ENCODE measurements at places on chromosomes 1 and 21.

DNA sequence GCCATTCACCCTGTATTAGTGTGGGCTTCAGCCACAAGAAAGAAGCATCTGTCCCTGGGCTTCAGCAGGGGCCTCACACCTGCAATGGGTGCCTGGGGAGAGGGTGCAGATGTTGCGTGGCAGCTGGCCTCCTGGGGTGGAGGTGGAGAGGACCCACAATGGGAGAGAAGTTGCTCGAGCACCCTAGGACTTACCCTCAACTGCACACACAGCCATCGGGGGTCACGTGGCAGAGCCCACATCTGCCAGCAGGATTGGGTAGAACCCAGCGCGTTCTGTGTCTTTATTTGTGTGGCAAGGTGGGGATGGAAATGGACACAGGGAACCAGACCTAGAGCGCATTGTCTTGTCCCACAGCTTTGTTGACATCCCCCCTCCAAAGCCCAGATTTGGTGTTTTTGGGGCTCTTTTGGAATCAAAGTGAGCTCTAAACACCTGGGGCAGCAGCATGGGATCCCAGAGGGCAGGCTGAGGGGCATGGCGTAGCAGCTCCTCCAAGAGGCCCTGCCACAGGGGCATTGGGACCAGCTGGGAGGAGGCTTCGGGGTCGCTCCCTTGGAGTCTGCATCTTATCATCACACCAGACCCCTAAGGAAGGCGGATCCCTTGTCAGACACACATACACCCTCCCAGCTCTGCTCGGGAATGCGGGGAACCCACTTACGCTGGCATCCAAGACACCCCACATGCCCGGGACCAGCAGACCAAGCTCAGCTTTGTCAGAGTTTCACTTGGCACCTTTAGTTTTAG lies 5.1 kb downstream of the ABCG1 start:
- DNase-seq = no peak

GRCh38 chr21:46117586-46118315 lies 19.8 kb downstream of the COL6A2 start:
- DNase-seq = no peak

- DNase-seq = no peak
Observed at GRCh38 chr21:34698270-34699015, 29.6 kb downstream of the CLIC6 start.

DNA sequence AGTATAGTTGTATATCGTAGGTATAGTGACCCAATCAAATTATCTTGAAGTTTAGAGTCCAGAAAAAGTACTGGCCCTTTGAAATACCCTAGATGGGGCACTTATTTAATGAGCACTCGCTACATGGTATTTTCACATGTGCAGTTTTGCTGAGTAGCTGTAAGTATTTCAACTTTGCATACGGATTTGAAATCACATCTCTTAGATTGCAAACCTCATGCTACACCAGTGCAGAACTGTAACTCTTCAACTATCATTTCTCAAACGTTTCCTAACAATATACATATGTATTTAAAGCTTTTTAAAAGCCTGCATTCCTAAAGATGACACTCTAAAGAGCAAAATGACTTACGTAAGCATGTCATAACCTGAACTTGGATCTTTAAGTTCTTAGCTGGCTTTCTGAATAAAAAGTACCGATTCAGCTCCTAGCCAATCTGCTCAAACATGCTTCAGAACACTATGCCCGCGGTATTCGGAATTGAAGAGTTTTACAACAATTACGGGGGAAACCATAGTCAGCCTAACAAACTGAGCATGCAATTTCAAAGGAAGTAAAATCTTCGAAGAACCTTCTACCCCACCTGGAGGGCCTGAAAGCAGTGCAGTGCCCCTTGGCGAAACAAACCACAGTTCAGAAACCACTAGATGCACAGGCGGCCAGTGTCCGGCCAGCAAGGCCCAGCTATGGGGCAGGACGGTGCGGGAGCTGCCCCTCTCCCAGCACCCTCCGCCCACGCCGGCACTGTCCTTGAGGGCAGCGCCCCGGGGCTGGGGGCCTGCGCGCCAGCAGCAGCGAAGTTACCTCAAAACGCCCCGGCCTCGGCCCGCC lies 863 bp downstream of the FH start:
- no peak for DNase-seq

DNA sequence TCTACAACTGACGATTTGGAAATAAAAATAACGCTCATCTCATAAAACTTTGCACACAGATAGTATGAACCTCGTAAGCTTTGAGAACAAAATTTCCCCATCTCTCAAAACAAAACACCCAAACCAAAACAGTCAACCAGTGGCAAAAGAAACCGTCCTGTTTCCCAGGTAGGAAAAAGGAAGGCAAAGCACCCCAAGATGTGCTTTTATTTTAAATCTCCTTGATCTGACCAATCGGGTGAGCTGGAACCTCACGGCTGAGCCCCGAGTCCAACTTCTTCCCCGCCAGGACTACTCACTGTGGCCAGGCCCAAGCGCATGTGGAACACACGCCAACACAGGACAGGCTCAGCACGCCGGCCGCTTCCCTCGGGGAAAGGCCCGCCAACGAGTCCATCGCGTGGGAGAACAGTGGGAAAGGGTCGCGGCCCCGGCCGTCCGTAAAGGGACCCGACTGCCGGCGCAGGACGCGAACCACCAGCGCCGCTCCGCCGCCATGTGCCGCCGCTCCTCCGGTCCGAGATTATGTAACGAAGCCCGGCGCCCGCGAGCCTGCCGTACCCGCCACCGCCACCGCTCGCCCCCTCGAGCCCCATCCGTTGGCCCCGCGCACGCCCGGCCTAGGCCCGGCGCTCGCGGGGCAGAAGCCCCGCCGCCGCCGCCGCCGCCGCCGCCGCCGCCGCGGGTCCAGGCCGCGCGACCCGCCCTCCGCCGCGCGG lies 759 bp downstream of the AHCTF1 start:
- peak; percentile 8 for DNase-seq

DNA sequence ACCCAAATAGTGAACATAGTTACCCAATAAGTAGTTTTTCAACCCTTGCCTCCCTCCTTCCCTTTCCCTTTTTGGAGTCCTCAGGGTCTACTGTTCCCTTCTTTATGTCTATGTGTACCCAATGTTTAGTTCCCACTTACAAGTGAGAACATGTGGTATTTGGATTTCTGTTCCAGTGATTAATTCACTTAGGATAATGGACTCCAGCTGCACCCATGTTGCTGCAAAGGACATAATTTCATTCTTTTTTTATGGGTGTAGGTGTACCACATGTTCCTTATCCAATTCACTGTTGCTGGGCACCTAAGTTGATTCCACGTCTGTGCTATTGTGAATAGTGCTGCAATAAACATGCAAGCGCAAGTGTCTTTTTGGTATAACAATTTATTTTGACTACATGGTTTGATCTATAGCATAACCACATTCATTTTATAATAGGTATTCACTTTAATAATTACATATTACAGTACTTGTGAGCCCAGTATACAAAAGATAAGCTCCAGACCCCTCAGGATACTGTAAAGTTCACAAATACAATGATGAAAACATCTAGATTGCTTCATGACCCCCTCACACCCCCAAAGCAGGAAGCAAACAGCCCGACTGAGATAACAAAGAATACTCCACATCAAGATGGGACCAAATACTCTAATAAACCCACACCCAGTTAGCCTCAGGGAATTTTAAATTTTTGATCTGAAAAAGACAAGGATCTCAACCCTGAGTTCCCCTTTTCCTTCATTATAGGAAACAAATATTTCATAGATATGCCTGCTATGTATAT lies 45.3 kb downstream of the PUM1 start:
- DNase-seq = no peak

- no peak for DNase-seq
Observed at GRCh38 chr1:1356796-1357401, 1.5 kb downstream of the MXRA8 start.

GRCh38 chr1:89910780-89911179 lies 84.1 kb upstream of the ZNF326 start:
- DNase-seq = no peak

- DNase-seq = no peak
Observed at GRCh38 chr1:200305806-200306205, 104.0 kb downstream of the ZNF281 start.

- DNase-seq = no peak
Observed at GRCh38 chr1:28354121-28354520, 15.4 kb upstream of the PHACTR4 start.

DNA sequence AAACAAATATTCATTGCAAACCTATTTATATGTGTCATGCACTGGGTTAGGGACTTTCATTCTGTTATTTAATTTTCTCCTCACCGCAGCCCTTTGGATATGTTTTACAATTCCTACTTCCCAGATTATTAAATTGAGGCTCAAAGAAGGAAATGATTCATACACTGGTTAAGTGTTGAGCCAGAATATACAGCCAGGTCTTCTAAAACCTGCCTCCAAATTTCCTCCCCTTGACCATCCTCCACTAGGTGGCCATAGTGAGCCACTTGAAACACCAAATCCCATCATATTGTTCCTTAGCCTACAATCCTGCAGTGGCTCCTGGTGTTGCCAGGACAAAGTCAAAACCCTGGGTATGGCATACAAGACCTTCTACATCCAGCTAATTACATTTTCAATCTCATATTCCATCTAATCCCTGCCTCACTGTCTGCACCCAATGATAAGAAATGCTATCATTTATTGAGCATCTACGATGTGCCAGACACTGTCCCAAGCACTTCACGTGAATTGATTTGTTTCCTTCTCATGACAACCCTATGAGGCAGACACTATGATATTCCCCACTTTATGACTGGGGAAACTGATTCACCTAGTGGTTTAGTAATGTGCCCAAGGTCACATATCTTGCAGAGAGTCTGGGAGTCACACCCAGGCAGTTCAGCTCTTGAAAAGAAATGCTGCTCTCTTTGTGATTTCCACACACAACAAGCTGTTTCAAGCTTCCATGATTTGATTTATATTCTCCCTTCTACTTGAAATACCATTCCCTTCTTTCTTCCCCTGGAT lies 23.6 kb upstream of the KIRREL1 start:
- no peak for DNase-seq

DNA sequence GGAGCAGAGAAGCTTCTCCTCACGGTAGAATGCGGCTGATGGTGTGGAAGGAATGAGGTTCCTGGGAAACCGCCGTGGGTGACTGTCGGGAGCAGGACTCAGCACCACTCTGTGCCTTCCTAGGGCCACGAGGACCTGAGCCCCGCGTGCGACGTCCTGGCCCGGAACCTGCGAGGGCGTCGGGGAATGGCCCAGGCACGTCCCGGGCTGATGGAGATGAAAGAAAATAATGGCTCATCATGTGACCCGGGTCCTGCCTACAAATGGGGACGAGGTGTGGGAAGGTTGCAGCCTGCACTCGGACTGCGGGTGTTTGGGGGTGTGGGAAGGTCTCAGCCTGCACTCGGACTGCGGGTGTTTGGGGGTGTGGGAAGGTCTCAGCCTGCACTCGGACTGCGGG lies 25.1 kb upstream of the TTLL10 start:
- DNase-seq = no peak

DNA sequence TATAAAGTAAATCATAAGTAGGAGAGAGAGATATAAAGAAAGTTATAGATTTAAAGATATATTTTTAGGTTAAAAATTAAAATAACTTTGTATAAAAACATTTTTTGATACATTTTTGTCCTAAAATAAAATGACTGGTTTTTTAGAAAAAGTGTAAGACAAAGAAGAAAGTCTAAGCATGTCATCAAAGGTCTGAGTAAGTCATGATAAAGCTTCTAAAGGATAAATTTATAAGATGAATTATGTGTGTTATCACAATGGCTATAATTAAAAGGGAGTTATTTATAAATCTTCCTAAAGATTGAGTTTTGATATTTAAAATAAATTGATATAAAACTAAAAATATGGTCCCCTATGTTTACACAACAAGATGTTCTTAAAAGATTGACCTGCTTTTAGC lies 370.9 kb downstream of the PTPRU start:
- no peak for DNase-seq

- no peak for DNase-seq
Observed at GRCh38 chr1:112744009-112744578, 29.0 kb upstream of the PPM1J start.

DNA sequence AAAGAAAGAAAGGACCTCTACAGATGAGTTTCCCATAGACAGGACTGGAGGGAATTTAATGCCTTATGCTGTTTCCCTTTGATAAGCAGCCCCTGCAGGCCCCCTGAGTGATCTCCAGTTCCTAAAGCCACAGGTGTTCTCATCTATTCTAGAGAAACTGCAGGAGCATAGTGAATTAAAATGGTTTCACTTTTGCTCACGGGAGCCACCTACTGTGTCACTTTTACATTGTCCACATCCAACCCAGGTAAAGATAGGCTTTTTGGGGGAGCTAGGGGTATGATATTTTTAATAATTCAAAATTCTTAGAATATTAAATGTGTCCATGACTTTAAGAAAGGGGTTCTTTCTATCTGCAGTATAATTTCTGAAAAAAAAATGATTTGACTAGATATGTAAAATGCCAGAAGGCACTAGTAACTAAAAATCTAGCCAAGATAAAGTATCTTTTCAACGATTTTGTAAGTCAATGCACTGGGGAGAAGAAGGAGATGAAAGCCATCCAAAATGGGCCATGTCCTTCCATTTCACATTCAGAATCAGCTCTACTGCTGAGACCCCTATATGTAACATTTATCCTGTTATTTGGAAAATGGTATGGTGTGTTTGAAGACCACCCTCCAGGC lies 267.3 kb upstream of the DUSP10 start:
- DNase-seq = no peak

DNA sequence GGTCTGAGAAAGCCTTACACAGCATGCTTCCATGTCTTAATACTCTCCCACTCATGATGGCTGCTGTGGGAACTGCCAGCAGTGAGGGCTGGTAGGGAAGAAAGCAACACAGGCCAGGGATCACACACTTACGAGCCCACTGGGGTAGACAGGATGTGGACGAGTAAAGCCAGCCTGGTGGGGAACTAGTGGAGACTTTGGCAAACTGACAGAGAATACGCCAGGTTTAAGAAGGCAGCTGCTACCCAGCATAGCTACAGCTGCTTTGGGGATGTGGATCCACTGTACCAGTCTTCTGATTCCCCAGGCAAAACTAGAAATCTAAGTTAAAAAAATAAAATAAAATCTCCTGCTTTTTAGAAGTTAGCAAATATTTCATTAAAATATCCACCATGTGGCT lies 664.0 kb downstream of the SMYD3 start:
- no peak for DNase-seq

DNA sequence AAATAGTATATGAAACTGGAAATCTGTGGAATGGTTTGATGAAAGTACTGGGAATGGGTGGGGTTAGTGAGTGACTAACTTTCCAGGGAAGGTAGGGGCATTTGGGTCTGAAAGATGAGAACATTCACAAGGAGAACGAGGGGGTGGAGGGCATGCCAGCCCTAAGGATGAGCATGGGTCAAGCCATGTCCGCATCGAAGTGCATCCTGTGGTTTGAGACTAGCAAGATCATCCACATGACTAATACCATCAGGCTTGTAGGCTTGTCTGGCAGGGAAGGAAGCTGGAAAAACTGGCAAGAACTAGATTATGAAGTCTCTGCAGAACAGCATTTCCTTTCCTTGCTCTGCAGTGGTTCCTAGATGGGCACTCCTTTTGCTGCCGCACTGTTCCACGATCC lies 70.4 kb upstream of the UBE2U start:
- no peak for DNase-seq

GRCh38 chr1:17234405-17234804 lies 14.5 kb upstream of the PADI3 start:
- no peak for DNase-seq

All from stimulated activated CD8-positive, alpha-beta memory T cell treated with anti-CD3 and anti-CD28 coated beads, Interleukin-7, amount 100 ng/mL, for 24 hours (primary cell).